Ascending aorta (tissue), 2 donors: ENCODE measurements at places on chromosomes 12 and 14.

DNA sequence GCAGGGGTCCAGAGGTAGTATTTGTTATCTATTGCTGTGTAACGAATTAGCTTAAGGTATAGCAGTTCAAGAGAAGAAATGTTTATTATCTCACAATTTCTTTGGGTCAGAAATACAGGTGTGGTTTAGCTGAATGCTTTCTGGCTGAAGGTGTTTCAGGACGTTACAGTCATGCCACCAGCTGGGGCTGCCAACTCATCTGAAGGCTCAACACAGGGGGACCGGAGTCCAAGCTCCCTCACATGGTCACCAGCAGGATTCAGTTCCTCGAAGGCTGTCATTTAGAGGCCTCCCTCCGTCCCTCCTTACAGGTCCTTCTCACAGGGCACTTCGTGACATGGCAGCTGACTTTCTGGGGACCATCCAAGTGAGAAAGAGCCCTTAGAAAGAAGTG is 37.5 kb upstream of the SINHCAF start:
- no peak for DNase-seq

DNA sequence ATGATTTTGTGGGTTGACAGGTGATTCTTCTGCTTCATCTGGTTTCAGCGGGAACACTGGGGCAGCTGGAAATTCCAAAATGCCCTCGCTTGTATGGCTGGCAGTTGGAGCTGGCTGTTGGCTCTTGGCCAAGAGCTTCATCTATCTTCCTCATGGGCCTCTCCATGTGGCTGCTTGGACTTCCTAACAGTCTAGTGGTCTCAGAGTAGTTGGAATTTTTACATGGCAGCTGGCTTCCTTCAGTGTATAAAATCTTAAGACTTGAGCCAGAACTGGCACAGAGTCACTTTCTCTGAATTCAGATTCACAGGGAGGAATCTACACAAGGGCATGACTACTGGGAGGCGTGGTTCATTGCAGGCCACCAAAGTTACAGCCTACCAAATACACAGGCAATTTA is 204.9 kb upstream of the RMST start:
- no peak for DNase-seq

DNA sequence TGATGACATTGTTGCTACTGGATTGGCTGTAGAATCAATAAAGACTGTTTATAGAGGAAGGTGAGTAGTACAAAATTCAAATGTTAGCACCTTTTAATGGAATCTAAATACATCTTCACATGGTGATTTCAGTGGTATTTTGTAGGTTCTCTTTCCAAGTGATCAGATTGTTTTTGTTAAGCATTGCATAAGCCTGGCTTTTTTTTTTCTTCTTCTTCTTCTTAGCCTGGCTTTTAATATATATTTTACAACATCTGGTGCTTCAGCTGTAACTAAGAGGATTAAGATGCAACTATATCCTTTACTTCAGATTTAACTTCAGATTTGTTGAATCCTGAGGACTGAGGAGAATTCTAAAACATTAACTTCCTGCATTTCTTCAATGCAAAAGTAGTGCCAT is 57.3 kb upstream of the ATF1 start:
- no peak for DNase-seq

DNA sequence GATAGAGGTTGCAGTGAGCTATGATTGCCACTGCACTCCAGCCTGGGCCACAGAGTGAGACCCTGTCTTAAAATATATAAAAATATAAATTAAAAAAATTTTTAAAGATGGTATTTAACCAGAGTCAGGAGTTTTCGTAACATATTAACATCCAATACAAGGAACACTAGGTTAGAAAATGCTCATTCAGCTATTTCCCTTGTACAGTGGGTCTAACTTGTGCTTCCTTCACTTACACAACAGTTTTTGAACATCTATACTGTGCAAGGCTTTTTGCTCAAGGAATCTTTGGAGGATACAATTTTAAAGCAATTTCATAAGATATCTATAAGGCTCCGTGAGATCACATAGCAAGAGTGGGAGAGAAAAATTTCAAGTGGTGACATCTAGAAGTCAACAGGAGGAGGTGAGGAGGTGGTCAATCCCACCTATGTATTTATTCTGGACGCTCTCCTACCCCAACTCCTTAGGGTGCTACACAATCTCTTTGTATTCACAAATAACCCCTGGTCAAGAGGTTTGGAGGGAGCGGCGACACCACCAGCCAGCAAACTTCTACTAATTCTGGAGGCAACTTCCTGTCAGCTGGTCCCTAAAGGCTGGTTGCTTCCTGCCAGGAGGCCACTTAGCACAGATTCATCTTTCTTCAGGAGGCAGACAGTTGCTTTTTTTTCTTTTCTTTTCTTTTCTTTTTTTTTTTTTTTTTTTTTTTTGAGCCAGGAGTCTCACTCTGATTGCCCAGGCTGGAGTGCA is 22.2 kb downstream of the DUSP16 start:
- DNase-seq = no peak

DNA sequence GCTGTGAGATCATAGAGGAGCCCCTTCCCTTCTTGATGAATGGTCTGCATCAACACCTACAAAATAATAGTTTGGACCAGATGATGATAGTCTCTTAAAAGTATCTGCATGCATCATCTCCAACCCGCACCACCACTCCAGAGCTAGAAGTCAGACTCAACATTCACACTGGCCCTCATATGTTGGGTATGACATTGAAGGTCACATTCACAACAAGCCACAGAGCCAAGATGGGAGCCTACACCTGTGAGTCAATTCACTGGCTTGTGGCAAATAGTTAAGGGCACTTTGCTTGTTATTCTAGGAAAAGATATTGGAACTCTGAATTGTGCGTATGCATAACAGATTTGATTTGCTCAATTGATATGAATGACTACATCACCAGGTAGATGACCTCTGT is 1197.9 kb downstream of the VRK1 start:
- DNase-seq = no peak

GRCh38 chr12:99810718-99811593 is 163.4 kb downstream of the GARIN6 start:
- no peak for DNase-seq

DNA sequence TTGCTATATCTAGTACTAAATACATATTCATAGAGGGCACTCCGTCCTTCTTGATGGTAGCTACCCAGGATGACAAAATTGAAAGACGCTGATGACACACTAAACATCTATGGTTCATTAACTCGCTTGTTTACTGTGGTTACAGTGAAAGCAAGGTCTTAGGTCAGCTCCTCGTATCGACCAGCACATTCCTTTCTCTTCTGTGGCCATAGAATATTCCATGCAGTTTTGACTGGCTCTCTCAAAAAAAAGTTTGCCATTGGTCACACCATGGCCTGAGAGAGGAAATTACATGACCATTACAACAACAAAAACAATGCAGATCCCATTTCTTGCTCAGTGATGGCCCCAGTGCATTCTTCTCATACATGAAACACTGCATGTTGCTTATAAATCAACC is 411.4 kb upstream of the SOX5 start:
- DNase-seq = no peak

DNA sequence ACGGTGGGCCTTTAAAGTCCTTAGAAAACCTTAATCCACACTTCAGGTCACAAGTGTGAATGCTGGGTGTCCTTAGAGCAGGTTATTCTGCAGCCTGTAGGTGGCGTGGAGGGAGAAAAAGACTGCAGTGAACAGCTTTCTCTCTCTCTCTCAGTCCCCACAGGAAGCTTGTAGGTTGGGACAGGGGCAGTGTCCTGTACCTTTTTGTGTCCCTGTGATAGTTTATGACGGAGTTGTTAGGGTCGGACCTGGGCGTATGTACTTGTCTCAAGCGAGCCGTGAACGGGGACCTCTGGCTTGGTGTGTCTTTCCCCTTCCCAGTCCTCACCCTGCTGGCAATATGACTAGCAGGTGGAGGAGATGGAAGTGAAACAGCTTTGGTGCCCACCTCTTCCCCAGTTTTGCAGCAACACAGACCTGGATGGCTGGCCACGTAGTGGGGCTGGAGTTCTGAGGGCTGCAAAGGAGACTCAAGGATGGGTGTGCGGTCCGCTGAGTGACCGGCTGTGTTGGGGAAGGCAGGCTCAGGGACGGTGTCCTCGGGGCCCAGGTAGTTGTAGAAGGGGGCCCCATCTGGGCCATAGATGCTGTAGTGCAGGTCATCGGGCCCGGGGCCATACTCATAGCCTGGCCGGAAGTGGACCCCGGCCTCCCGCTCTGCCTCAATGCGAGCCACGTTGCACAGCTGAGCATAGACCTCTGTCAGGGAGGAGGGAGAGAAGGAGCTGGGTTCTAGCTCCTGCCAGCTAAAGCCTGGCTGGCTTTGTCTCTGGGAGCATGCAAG is 8.9 kb downstream of the ISCA2 start:
- DNase-seq = no peak

DNA sequence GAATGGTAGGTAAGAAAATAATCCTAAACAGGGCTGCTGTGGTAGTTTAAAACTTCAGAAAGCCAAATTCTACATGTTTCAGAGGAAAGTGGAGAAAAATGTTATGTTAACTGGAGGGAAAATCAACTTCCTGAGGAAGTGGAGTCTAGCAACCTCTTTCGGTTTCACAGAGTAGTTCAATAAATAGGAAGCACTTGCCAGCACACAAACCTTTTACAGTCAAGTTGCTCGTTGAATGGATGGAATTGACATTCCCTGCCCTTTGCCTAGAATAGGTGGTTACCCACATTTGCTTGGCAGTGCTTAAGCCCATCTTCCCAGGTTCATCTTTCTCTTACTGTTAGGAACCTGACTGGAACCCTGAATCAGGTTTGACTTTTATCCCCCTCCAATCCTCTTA is 15.9 kb downstream of the ANKRD13A start:
- DNase-seq = no peak

DNA sequence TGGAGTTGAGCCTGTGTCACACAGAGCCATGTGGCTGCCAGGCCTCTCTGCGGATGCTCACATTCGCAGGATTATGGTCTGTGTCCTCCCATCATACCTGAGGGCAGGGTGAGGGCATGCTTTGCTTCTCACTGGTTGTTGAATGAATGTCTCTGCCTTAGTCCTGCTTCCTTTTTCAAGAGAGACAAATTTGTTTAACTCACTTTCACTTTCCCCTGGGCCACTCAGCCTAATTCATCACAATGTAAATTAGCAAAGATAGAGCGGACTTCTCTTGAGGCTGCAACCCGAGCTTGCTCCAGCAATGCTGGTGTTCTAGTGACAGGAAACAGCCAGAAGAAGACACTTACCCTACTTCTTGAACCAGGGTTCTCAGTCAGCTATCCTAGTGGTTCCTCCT is 35.5 kb upstream of the PAX9 start:
- no peak for DNase-seq

DNA sequence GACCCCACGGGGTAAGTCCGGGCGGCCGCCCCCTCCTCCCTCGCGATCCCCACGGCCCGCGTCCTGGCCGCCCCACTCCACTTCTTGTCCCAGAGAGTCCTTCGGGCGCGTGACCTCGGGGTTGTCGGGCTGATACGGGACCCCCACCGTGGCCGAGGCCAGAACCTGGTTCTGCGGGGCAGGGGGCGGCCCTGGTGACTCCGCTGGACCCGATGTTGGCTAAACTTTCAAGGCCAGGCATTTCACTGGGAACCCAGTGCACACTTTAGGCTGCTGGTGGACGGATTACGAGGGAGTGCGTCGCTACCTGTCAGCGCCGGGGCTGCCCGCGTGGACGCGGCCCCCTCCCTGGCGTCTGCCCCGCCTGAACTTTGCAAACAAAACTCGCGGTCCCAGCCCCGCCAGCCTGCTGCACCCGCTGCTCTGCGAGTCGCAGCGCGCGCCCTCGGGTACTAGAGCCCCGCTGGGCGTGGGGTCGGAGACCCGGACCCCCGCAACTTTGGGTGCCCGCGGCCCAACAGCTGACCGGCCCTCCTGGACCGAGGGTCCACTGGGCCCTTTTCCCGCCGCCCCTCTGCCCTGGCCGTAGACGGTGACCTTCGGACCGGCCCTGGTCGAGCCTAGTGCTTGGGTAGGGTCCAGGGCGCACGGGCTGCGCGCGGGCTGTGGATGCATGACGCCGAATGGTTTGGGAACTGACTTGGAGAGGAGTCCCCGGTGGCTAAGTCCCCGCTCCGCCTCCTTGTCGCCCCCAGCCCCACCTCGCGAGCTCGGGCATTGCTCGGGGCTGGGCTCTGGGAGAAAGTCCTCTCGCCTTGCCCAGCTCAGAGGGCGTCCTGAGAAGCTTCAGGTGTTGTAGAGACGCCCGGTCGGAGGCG is 624 bp downstream of the RIN3 start:
- no peak for DNase-seq

- DNase-seq = no peak
These were observed 255.9 kb downstream of the DPF3 start for GRCh38 chr14:72638021-72638420.

DNA sequence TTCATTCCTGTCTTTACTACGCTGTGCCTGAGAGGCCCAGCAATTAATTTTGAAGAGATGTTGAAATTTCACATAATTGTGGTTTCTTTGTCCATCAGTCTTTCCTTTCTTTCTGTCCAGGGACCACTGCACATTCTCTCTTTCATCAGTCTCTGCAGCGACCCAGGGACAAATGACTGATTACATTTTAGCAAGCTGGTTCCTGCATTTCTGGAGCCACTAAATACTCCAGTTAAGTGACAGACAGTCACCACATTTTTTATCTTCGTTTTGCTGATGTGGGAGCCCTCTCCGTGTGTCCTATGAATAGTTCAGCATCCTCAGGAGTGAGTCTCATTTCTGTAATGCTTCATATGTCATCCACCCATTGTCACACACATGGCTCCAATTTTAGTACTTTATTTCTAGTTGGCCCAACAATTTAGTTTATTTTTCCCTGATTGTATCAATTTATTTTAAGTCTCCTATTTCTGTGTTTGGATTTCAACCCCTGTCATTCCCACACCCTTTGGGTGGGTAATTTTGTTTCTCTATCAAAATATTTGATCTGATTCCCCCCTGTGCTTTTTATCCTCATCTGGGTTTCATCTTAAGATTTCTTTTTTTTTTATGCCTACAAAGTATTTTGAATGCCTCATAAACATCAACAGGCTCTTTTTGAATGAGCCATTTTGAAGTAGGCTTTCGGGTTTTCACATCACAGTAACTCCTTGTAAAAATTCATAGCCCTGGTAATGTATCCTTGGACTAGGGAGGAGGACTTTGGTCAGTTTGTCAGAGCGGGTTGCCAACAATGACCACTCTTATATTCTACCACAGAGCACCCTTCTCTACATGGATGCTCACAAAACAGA is 1196.5 kb downstream of the GALC start:
- DNase-seq = no peak
